Activated naive CD8-positive, alpha-beta T cell treated with anti-CD3 and anti-CD28 coated beads for 36 hours (primary cell): ENCODE measurements at places on chromosomes 1 and 21. TPM values are rescaled to one million over a fixed set of nuclear protein-coding genes. Genes with fewer than 3 reads are reported as not detected.
A peak's percentile ranks its signal among the peaks of the same experiment; 100 is the strongest.

GRCh38 chr1:164265232-164265631 is 293.8 kb upstream of the PBX1 start:
- no peak for DNase-seq

- DNase-seq, result peak; percentile 38
Observed at GRCh38 chr1:203625628-203626019, 1.0 kb upstream of the ATP2B4 start.

Gene AMPD1
- not detected for total RNA-seq

GRCh38 chr1:154154534-154155191 is at the start of gene NUP210L:
Gene NUP210L, minus strand, starts transcription at chr1:154155073.
- DNase-seq, result no peak

DNA sequence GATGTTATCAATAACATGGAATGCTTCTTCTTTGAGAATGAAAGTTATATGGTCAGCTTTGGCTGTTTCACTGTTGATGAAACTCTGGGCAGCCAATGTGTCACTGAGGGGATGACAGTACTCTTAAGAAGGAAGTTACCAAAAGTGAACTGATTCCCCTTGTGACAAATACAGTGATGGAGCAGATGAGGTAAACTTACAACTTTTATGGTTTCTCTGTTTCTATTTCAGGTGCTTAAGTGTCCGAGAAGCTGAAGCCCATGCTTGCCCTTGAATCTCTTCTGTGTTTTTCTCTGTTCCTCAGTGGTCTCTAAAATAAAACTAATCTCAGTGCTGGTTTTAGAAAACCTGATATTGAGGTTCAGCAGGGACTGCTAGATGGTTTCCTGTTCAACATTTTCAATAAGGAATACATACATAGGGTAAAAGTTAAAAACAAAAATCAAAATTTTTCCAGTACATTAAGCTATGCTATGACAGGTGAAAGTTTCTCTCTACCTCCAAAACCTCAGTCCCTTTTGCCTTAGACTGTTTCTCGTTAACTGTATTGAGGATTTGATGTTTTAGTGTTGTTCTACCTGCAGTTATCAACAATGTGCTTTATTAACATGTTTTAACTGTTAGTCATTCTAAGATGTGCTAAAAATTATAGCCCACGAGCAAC is 454.4 kb upstream of the ADGRL4 start:
- DNase-seq, result no peak

DNA sequence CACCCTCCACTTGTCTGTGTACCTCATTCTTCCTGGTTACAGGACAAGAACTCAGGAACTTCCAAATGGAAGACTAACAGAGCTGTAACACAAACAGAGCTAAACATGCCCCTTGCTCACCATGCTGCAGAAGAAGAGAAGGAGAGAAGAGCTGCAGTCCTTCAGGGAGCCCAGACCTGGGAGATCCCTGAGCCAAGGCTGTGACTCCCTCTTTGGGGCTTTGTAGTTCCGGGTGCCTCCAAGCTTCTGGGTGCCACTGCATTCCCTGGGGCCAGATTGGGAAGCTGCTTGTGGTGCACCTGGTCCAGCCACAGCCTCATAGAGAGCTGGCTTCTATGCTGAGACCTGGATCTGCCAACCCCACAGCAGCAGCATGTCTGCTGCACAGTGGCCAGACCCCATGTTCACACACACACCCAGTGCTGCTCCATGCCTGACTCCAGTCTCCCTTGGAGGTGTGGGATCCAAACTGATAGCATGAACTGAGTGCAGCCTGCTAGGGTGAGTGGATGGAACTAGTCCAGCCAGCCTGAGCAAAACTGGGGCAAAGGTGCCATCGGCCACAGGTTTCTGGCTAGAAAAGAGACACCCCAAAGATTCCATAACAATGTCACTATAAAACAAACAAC is 263.0 kb upstream of the NRIP1 start:
- no peak for DNase-seq

DNA sequence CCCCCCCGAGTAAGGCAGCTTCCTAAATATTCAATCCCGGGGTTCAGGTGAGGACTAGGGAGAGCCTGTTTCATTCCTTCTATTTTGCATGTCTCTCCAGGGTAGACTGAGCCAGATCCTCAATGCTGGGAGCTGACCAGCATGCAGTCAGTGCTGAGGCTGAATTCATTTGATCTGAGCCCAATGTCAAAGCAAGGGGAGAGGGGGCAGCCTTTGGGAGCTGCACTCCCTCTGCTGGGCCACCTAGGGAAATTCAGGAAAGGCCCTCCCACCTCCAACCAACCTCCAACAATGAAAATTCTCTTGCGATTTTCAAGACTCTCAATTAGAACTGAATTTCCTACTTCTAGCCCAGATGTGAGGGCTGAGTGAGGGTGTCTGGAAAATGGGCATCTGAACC is 371.2 kb downstream of the NPHP4 start:
- no peak for DNase-seq

- DNase-seq, result no peak
Observed at GRCh38 chr1:113581323-113581722, 178.0 kb downstream of the PHTF1 start.

- peak; percentile 62 for DNase-seq
Observed at GRCh38 chr21:14545906-14546480, at the start of gene SAMSN1. Gene SAMSN1, minus strand, starts transcription at chr21:14546315. Its CDS starts 54 bp downstream, at chr21:14546261.
